ENCODE measurements at places on chromosomes 11 and 22. TPM values are rescaled to one million over a fixed set of nuclear protein-coding genes. Genes with fewer than 3 reads are reported as not detected.
A peak's percentile ranks its signal among the peaks of the same experiment; 100 is the strongest.

Gene CSRP3
- total RNA-seq: not detected

Gene APOBEC3A
- not detected for total RNA-seq

GRCh38 chr11:63862923-63863322, 24.0 kb downstream of the MARK2 start:
- DNase-seq: no peak
- peak overlapping the region; percentile 82 for H3K27ac ChIP-seq
- H3K4me1 ChIP-seq: peaks cover 39% of the 10 kb centered on the region
- H3K4me3 ChIP-seq: no peak overlapping the region

DNA sequence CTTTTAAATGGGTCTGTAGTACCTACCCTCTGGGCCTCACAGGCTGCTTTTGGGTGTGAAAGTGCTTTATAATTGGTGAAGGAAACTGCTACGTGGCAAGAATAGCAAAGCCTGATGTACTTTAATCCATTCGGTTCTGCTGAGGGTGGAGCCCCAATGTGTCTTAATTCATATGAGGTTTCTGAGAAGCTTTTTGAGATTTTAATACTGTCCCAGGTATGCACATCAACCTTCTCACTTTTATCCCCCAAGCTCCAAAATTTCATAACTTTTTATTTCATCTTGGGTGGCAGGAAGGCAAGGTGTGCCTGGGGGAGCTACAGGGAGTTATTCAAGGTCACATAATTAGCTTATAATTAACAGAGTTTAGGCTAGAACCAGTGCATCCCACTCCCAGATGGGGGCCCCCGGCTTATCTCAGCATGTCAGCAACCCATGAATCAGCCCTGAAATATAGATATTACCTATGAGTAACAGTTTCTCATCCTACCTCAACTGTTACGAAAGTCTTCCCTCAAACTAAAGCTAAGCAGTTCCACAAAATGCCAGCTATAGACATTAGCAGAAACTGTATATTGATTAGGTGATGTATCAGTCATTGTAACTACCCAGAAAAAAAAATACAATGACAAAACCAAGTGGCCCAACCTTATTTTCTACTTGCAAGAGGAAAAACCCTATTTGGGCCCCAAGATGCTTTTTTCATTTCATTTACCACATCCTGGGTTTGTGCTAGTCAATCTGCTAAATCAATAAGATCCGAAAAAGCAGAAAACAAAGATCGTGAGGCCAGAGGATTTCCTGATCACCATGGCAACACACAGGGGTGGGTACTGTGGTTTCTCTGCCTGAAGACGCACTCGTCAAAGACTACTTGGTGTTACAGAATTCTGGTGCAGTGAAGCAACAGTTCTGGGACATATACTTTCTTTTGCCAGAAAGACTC, 26.7 kb downstream of the CD44 start:
- H3K27ac ChIP-seq: no peak overlapping the region
- no peaks in the 10 kb centered on the region for H3K27me3 ChIP-seq
- H3K4me3 ChIP-seq: no peak overlapping the region
- H3K4me1 ChIP-seq: peaks cover 16% of the 10 kb centered on the region

- H3K27me3 ChIP-seq: peaks cover 7% of the 10 kb centered on the region
- peak overlapping the region; percentile 92 for H3K4me3 ChIP-seq
- no peak for DNase-seq
- no peak overlapping the region for H3K27ac ChIP-seq
- H3K36me3 ChIP-seq: peaks cover 34% of the 10 kb centered on the region
These were observed 3.7 kb downstream of the RPL27A start for GRCh38 chr11:8686325-8686724.

DNA sequence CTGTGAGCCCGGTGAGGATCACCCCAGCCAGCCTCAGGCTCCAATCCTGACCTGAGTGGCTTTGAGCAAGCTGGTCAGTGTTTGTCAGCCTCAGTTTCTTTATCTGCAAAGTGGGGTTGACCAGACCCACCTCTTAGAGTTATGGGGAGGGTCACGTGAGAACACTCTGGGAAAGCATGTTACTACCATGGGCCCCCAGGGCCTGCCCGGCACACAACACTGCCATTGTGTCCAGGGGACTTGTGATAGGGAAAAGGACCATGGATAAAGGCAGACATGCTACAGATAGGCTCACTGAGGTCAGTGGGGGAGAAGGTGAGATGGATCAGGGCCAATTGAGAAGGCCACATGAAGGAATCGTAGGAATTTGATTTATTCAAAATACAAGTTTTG, 32.1 kb upstream of the SUSD2 start:
- H3K4me3 ChIP-seq: no peak overlapping the region
- peaks cover 17% of the 10 kb centered on the region for H3K4me1 ChIP-seq
- DNase-seq: no peak
- H3K27ac ChIP-seq: no peak overlapping the region
- peaks cover 6% of the 10 kb centered on the region for H3K27me3 ChIP-seq
- no peaks in the 10 kb centered on the region for H3K36me3 ChIP-seq

DNA sequence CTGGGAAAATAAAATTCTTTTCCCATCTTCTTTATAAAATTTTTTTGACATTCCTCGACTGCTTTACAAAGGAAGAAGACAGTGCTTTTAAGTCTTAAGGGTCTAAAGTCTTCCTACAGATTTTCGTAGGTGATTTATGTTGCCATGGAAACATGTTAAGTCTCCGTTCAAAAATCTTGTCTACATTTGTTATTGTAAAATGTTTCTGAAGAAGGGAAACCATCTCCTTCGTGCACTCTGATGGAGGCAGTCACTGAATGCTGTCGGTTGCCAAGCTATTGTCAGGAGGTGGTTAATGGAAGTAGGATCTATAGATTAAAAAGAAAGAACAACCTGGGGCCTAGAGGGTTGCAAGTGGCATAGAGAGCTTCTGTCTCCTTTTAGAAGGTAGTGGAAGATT, 52.6 kb downstream of the MAP6 start:
- no peak overlapping the region for H3K4me3 ChIP-seq
- no peak overlapping the region for H3K27ac ChIP-seq
- H3K4me1 ChIP-seq: peaks cover 37% of the 10 kb centered on the region
- H3K36me3 ChIP-seq: no peaks in the 10 kb centered on the region
- H3K27me3 ChIP-seq: no peaks in the 10 kb centered on the region

GRCh38 chr11:77400775-77401449, 73.0 kb downstream of the PAK1 start:
- H3K4me3 ChIP-seq: no peak overlapping the region
- no peaks in the 10 kb centered on the region for H3K4me1 ChIP-seq
- DNase-seq: no peak
- no peaks in the 10 kb centered on the region for H3K36me3 ChIP-seq

GRCh38 chr11:122421702-122422101, 233.8 kb upstream of the UBASH3B start:
- no peaks in the 10 kb centered on the region for H3K4me1 ChIP-seq
- H3K36me3 ChIP-seq: peaks cover 3% of the 10 kb centered on the region
- H3K4me3 ChIP-seq: no peak overlapping the region

DNA sequence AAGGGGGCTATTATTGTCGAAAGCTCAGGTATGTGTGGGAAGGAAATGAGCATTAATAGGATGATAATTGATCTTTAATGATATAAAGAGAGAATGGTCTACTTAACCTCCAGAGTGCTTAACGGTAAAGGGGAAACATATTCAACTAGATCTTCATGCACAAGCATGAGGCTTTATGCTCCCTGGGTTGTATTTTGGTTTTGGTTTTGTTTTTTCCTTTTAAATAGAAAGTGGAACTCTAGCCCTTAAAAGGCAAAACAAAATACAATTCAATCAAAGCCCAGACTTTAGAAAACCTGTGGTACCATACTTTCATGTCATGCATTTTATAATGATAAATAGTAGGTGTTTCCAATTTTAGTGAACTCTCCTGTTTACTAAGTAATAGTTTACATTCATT, 622.7 kb downstream of the METTL15 start:
- no peaks in the 10 kb centered on the region for H3K4me1 ChIP-seq
- no peak overlapping the region for H3K4me3 ChIP-seq
- no peak for DNase-seq
- H3K27ac ChIP-seq: no peak overlapping the region

- no peak for DNase-seq
- H3K4me1 ChIP-seq: no peaks in the 10 kb centered on the region
- no peaks in the 10 kb centered on the region for H3K27me3 ChIP-seq
These were observed 831.6 kb downstream of the KCNA4 start for GRCh38 chr11:29184939-29185890.

DNA sequence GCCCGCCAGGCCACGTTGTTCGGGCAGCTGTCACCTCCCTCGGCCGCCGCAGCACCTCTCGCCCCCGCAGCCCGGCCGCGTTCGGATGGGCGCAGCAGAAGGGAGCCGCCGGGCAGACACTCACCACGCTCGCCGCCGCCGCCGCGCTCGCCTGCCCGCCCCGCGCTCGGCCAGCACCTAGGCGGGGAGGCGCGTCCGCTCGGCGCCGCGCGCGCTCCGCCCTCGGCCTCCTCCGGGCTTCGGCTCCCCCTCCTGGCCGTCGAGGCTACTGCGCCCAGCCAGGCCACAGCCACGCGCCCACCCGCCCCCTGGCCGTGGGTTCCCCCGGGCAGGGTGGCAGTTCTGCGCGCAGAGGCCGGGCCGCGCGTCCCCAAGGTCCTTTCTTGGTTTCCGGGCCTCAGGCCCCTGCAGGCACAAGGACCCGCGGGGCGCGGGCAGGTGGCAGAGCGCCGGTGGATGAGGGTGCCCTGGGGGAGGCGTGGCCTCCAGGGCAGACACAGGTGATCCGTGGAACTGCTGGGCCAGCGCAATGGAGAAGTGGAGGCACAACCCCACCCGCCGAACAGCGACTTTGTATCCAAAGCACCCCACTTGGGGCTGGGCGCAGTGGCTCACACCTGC, at the start of gene SLC25A22:
SLC25A22 (minus strand) TSS at position 189 of the 621 bp plus-strand sequence. CDS start 3,275 bp downstream, outside the sequence.
- peak within 1 kb of the TSS; percentile 98 for H3K4me3 ChIP-seq
- no peaks in the 10 kb centered on the region for H3K36me3 ChIP-seq
- H3K27me3 ChIP-seq: no peaks in the 10 kb centered on the region
- peaks cover 15% of the 10 kb centered on the region for H3K4me1 ChIP-seq
- peak; percentile 89 for DNase-seq
- H3K27ac ChIP-seq: peak within 1 kb of the TSS; percentile 92

GRCh38 chr11:127103586-127104388, 103.2 kb upstream of the KIRREL3 start:
- peak overlapping the region; percentile 9 for H3K27ac ChIP-seq
- H3K4me1 ChIP-seq: peaks cover 33% of the 10 kb centered on the region
- H3K27me3 ChIP-seq: no peaks in the 10 kb centered on the region
- no peaks in the 10 kb centered on the region for H3K36me3 ChIP-seq
- no peak overlapping the region for H3K4me3 ChIP-seq

DNA sequence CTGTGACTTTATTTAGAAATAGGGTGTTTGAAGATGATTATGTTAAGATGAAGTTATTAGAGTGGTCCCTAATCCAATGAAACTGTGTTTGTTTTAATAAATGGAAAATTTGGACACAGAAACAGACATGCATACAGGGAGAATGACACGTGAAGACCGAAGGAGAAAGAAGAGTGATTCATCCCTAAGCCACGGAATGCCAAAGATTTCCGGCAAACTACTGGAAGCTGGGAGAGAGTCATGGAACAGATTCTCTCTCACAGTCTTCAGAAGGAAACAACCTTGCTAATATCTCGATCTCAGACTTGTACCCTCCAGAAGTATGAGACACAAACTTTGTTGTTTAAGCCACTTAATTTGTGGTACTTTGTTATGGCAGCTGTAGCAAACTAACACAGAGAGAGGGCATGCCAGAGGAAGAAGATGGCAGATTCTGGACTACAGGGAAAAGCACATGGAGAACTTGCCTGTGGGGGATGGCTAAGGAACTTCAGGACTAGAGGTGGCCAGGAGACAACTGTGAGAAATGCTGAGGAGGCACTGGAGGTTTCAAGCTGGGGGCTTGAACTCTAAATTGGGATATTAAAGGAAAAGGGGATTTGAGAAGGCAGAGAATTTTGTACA, 733.5 kb upstream of the CCDC90B start:
- DNase-seq: no peak
- H3K4me3 ChIP-seq: no peak overlapping the region
- no peak overlapping the region for H3K27ac ChIP-seq
- H3K27me3 ChIP-seq: no peaks in the 10 kb centered on the region
- peaks cover 2% of the 10 kb centered on the region for H3K36me3 ChIP-seq

GRCh38 chr11:2085251-2086066, 53.7 kb downstream of the IGF2 start:
- no peaks in the 10 kb centered on the region for H3K27me3 ChIP-seq
- no peaks in the 10 kb centered on the region for H3K4me1 ChIP-seq
- no peak for DNase-seq
- H3K36me3 ChIP-seq: peaks cover 7% of the 10 kb centered on the region
- H3K4me3 ChIP-seq: no peak overlapping the region

GRCh38 chr11:40597546-40598113, 861.8 kb downstream of the LRRC4C start:
- H3K36me3 ChIP-seq: no peaks in the 10 kb centered on the region
- H3K4me1 ChIP-seq: no peaks in the 10 kb centered on the region
- H3K27ac ChIP-seq: no peak overlapping the region
- H3K27me3 ChIP-seq: no peaks in the 10 kb centered on the region
- no peak for DNase-seq

- H3K27ac ChIP-seq: no peak overlapping the region
- peaks cover 7% of the 10 kb centered on the region for H3K36me3 ChIP-seq
- DNase-seq: no peak
- no peaks in the 10 kb centered on the region for H3K4me1 ChIP-seq
These were observed 67.8 kb downstream of the MIAT start for GRCh38 chr22:26725012-26725676.

DNA sequence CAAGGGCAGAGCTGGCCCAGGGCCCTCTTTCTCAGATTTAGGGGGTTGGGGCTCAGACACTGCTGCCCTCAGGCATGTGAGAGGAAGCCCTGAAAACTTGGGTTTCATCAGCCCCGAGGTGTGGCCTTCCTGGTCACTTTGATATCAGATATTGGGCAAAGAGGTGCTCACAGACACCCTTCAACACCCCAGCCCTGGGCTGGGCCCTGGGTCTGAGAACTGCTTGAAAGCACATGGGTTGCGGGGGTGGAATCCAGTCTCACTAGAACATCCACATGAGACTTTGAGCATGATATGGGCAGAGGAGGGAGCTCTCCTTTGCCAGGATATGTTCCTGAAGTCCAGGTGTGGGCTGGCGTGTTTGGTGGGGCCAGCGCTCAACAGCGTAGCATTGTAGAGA, 10.4 kb downstream of the DGAT2 start:
- H3K27me3 ChIP-seq: no peaks in the 10 kb centered on the region
- no peaks in the 10 kb centered on the region for H3K4me1 ChIP-seq
- H3K36me3 ChIP-seq: no peaks in the 10 kb centered on the region
- no peak for DNase-seq
- no peak overlapping the region for H3K4me3 ChIP-seq

- no peak for DNase-seq
- peak overlapping the region; percentile 45 for H3K27ac ChIP-seq
- no peaks in the 10 kb centered on the region for H3K27me3 ChIP-seq
- peaks cover 11% of the 10 kb centered on the region for H3K4me1 ChIP-seq
These were observed 1390.7 kb downstream of the FAM181B start for GRCh38 chr11:81342966-81343365.

DNA sequence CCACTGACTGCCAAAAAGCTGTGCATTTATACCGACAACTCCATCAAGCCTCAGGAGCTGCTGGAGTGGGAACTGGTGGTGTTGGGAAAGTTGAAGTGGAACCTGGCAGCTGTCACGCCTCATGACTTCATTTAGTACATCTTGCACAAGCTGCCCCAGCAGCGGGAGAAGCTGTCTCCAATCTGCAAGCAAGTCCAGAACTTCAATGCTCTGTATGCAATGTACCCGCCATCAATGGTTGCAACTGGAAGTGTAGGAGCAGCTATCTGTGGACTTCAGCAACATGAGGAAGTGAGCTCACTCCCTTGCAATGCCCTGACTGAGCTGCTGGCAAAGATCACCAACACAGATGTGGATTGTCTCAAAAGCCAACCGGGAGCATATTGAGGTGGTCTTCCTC, at the start of gene SLC22A25:
SLC22A25 (minus strand) TSS at position 67 of the 400 bp plus-strand sequence. CDS start 13,947 bp downstream, outside the sequence.
- no peak within 1 kb of the TSS for H3K4me3 ChIP-seq
- H3K27ac ChIP-seq: no peak within 1 kb of the TSS
- no peaks in the 10 kb centered on the region for H3K4me1 ChIP-seq
- H3K27me3 ChIP-seq: peaks cover 46% of the 10 kb centered on the region

GRCh38 chr11:100672498-100673033, 14.5 kb upstream of the ARHGAP42 start:
- no peaks in the 10 kb centered on the region for H3K36me3 ChIP-seq
- no peaks in the 10 kb centered on the region for H3K4me1 ChIP-seq
- no peaks in the 10 kb centered on the region for H3K27me3 ChIP-seq
